ENCODE measurements at places on chromosomes 7 and 10.

DNA sequence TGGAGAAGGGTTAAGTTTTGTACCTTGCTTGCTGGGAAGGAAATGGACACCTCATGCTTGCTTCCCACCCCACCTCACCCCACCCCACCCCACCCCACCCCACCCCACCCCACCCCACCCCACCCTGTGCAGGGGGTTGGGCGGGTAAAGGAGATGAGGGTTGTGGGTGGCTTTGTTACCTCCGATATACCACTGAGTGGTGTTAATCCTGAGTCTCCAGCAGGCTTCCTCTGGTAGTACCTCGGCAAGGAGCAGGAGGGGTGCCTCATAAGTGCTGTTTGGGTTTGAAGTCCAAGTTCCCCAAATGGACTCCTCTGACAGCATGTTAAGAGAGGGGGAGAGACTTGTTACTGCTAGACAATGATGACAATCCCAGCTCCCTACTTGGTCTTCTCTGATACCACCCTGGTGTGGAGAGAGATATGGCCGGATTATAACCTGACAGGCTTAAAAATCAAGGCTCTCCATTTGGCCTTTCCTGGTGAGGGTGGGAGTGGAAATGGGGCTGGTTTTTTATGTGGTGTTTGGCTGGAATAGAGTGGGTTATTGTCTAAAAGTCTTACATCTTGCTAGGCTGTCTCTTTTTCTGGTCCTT is 11.7 kb downstream of the SAMD8 start:
- no peak for DNase-seq

DNA sequence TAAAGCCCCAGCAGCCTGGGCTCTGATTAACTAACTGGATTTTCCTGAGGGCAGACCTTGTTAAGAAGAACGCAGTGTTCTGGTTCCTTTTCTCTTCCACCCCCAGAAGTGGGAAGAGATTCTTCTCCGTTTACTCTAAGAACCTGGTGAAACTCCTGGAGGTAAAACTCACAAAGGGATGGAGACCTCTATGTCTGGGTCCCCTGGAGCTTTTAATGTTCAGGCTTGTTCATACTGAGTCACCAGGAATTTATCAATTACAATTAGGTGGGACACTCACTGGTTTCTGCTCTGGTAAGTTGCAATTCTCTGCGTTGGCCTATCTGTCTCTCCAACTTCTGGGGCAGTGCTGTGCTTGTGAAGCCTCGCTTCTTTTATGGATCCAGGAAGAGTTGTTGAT is 73.3 kb upstream of the CACNB2 start:
- no peak for DNase-seq

DNA sequence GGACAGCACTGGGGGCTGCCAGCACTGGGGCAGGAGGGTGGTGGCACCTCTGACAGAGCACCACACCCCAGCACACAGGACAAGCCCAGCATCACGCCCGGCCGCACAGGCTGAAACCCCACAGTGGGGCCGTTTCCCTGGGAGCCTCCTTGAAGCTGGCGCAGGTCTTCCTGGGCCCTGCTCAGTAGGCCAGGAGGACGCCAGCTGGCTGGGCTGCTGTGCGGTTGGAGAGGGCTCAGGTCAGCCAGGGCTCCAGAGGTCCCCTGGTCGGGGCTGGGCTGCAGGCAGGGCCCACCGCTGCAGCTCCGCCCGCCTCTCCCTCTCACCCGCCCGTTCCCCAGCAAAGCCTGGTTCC is 137.3 kb downstream of the TCERG1L start:
- DNase-seq: no peak

DNA sequence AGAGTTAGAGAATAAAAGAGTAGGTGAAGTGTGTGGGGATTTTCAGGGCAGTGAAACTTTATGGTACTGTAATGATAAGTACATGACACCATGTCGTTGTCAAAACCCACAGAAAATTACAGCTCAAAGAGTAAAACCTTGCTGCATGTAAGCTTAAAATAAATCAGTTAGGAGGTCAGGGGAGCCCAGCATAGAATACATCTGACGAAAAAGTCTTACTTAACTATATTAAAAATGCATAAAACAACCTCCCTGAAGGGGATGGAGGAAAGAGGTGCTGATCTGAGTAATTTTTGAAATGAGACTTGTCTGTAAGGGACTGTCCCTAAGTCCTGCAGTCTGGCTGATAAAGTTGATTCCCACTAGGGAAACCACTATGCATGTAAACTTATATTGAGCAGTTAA is 49.8 kb upstream of the AKR1E2 start:
- DNase-seq: no peak

- no peak for DNase-seq
Measured at GRCh38 chr10:94858005-94858404, 80.5 kb upstream of the CYP2C9 start.

GRCh38 chr10:61215246-61215645 is 237.9 kb downstream of the TMEM26 start:
- DNase-seq: no peak

- no peak for DNase-seq
Measured at GRCh38 chr10:122269059-122269687, 1.9 kb upstream of the BTBD16 start.

All from C1 segment of cervical spinal cord (tissue), 14 donors.